NCI-H1105 (cell line): ENCODE measurements at places on chromosomes 2 and 18.

- no peak for DNase-seq
These were observed 301.9 kb downstream of the PTH2R start for GRCh38 chr2:208708486-208708885.

- no peak for DNase-seq
These were observed 32.4 kb upstream of the NCK2 start for GRCh38 chr2:105712166-105712915.

DNA sequence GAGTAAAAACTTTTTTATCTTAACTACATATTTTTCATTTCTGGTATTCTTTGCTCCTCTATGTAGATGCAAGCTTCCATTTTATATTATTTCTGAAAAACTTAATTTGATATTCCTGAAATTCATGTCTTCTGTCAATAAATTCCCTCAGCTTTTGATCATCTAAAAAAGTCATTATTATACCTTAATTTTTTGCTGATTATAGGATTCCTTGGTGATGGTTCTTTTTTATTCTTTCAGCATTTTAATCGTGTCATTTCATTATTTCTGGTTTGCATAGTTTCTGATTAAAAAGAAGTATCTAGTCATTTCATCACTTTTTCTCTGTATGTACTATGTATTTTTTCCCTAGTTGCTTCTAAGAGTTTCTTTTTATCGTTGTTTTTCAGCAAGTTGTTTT, 241.8 kb upstream of the CYP26B1 start:
- no peak for DNase-seq

GRCh38 chr2:158013891-158014290, 87.8 kb upstream of the UPP2 start:
- no peak for DNase-seq

DNA sequence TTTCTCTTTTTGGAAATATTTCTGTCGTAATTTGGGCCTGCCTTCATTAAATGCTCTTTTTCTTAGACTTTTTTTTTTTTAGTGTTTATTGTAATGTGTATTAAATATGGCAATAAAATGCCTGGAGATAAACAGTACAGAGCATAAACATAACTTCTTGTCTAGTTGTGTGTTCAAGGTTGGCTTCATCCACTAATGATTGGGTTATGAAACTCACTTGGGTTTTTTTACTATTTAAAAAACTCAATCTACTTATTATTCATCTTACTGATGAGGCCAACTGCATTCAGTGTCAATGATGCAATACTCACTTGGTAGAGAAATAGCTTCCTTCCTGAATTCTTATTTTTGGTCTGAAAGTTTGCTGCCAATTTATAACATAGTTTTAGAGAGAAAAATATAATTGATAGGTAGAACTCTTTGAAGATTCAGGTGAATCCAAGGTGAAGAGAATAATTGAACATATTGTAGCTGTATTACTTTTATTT, 144.2 kb upstream of the NABP1 start:
- no peak for DNase-seq

DNA sequence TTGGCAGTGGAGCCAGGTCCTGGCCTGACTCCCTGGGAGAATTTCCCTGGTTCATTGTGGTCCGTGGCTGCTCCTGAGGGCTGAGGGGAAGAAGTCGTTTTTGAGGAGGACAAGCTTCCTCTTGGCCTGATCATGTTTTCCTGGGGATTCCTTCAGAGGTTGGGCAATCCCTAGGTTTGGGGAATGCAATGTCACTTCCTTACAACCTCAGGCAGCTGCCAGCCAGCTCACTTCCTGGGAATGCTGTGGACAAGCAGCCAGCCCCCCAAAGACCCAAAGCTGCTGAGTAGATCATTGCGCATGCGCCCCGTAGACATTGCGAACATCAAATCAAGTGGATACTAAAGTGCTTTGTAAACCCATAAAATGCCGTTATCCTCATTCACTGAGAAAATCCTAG, 7.7 kb upstream of the DNMT3A start:
- no peak for DNase-seq

DNA sequence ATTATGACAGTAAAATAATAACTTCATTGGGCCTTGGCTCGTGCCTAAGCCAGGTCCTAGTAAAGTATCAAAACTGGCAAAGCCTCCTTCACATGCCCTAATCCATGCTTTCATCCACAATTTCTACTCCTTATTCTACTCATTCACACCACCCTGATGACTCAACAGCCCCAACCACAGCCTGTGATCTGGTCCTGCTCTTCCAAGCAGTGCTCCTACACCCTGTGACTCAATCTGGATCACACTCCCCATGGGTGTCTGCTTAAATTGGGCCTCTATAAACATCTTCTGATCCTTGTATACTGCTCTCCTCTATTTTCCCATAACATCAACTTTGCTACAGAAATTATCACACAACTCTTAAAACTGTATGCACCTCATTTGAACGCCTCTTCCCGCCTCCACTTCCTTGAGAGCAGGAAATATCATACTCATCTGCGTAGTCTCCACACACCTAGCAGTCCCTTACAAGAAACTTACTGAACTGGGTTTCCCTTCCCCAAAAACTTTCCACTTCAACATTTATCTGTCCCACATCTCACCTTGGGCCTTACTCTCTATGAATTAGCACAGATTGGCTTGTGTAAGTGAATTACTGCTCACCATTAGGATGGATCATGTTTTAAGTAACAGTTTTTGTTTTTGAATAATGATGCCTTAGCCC, 15.9 kb downstream of the GTF3C3 start:
- DNase-seq: no peak

GRCh38 chr2:77567723-77568122, 45.5 kb upstream of the LRRTM4 start:
- no peak for DNase-seq

DNA sequence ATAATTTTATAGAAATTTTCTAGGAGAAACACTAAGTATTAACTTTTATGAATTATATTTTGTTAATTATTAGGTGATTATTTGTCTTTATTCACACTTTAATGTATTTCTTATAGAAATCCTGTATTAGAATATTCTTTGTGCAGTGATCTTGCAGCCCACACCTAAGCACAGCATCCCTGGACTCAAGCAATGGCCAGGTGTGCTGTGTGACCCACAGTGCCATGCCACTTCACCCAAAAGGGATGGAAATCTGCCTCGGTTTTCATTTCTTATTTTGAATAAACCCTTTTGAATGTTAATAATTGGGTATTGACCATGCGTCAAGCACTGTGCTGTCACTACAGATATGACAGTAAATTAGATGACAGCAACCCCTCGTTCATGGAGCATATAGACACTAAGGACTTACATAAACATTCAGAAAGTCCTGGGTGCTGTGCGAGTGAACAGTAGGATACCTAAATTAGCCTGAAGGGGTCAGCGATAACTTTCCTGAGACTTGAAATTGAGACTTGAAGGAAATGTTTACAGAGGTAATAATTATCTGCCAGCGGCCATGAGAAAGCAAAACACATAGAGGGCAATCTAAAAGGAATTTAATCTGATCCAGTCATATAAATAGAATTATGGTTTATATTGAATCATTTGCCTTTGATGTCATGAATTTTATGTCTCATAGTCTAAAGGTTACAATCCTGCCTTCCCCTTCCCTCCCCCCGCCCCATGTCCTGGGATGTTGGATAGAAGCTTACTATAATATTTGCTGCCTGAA, 52.7 kb upstream of the CALCRL start:
- peak; percentile 4 for DNase-seq

GRCh38 chr2:149329489-149330126, 779 bp upstream of the LYPD6 start:
- DNase-seq: peak; percentile 68

- DNase-seq: no peak
These were observed 289.4 kb downstream of the KCNS3 start for GRCh38 chr2:18167871-18168270.

DNA sequence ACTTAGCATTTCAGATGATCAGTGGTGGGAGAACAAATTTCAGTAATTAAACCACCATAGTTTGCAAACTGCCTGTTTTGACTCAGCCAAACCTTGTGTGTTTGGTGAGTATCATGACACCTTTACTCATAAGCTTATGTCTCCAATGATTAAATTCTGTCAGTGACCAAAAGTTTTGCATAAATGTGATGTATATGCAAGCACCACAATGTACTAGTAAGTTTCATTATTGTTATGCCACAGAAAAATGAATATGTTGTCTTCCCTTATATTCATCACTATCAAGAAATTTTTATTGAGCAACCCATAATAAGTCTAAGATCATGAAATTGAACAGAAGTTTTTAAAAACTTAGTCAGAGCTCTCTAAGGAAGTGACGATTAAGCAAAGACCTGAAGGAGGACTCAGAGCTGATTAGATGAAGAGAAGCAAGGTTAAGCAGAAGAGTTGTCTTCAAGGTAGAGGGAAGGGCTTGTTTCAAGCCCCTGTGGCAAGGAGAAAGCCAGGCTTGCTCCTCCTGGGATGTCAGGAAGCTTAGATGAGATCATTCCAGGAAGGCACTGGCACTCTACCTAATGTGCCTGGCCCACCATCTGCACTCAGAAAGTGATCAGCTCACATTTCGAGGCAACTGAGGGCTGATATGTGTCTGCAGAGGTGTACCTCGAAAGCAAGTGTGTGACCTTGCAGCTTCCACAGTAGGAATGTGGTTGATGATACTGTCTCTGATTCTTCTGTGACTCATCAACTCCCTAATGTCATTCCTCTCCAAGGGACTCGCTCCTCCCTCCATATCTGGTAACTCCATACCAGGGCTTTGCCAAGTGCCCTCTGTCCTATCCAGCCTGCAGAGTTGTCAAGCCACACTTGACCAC, 54.7 kb downstream of the KCTD18 start:
- no peak for DNase-seq

DNA sequence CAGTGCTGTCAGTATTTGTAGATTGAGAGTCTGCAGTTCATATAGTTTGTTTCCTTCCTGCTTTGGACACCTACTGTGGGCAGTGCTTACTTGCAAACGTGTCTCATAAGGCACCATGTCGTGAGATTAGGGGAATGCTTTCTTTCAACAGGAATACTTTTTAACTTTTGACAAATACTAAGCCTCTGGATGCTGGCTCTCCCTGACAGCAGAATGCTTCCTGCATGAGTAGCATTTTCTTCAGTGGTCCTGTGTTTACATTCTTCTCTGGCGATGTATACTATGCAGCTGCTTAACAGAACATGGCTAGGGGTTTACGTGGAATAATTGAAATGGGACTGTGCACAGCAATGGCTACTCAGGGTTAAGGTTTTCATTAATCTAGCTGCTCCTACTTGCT, 807.5 kb downstream of the MBD2 start:
- DNase-seq: no peak

- DNase-seq: no peak
These were observed 76.9 kb downstream of the LDAH start for GRCh38 chr2:20745924-20746555.

DNA sequence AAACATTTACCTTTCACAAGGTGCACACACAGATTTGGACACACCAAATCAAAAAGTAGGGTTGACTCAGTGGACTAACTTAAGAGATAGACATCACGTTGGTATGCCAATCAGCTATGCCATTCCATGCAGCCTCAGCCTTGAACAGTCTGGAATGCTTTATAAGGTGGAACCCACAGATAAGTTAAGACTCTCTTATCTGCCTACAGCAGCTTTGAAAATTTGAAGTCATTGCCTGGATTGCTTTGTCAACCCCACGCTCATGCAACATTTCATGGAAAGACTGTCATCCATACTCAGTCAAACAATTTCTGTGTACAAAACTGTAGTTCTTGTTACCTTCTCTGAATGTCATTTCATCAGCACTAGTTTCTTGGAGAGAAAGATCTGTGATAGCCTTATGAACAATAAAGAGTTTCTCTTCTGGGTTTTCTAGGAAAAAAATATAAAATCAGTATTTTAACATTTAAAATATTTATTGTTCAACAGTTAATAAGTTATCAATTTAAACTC, 1.2 kb downstream of the ERMN start:
- DNase-seq: no peak

DNA sequence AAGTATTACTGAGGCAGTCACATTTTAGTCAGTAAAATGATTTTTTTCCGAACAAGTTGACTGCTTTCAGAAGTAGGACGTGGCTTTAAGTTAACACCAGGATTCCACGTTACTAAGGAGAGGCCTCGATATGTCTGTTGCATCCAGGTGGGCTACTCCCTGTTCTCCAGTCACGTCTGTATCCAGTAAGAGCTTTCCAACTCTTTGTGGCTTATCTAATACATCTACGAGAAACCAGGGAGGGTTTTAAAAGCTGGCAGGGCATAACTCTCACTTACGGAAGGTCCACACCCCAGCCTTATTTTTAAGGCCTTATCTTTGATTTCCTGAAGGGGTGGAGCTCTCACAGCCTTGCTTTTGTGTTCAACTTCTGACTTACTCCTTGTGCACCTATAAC, 99.2 kb downstream of the SLC8A1 start:
- DNase-seq: no peak

DNA sequence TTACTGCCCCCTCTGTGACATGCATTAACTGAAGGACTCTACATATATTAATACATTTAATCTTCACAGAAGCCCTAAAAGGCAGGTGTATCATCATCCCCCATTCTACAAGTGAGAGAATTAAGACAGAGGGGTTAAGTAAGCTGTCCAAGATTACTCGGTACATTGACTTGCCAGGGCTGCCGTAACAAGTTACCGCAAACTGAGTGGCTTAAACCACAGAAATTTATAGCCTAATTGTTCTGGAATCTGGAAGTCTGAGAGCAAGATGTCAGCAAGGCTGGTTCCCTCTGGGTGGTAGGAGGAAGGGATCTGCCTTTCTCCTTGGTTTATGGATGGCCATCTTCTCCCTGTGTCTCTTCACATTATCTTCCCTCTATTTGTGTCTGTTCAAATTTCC, 605.5 kb downstream of the EPHA4 start:
- DNase-seq: no peak

DNA sequence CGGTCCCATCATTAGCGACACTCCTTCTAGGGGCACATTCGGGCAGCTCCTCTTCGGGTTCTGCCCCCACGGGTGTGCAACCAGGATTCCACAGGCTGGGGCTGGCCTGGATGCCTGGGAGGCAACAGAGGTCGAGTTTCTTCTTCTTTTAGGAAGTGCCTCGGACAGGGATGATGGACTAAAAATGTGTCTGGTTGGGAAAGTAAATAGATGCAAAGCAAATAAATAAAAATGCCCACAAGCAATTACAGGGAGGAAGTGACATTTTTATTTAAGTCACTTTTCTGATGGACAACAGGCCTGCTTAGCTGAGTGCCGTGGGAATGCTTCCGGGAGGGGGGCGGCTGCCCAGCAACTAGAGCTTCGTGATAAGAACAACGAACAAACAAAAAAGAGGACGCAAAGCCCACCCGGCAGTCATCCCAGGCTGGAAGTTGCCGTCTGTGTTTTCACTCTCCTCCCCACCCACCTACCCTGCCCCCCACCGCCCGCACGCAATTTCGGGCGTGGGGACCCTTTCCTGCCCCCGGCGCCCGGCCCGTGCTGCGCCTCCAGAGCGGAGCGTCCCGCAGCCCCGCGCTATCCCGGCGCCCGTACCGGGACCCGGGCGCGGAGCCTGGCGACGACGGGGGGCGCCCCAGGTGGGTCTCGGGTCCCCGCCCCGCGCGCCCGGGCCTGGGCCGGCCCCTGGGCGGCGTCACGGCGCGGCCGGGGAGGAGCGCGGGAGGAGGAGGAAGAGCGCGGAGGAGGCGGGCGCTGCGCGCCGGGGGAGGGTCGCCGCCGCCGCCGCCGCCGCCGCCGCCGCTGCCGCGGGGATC, 412 bp upstream of the NCK2 start:
- peak; percentile 29 for DNase-seq

- no peak for DNase-seq
These were observed 114.0 kb downstream of the STPG4 start for GRCh38 chr2:47041063-47041462.
